ENCODE measurements at places on chromosomes 2 and 18. TPM values are rescaled to one million over a fixed set of nuclear protein-coding genes. Genes with fewer than 3 reads are reported as not detected.

DNA sequence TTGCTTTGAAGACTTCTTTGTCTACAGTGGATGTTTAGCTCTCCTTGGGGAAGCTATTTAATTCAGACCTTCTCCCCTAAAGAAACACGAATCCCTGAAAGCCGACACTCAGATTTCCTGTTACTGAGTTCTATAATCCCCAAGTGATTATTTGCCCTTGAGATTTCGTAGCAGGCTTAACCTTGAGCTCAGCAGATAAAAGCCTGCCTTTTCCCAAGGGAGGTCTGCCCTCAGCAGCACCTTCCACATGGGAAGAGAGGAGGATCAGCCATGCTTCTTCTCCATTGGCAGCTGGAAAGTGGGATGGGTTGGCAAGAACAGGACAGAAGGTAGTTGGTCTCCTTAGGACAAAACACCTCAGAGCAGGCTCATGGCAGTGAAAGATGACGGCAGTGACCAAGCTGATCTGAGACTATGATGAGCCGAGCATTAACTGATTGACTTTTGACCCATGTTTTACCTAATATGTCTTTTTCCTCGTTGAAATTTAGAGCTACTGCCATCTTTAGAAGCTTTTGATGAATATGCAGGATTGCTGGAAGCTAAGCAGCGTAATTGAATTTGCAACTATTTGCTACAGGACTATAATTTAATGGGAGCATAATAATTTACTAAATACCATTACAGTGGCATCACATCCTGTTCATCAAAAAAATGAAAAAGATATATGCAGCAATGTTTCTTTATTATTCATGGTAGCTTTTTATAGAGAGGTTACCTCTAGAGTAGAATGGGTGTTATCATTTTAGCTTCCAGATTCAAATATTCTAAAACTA, 511.1 kb upstream of the ID2 start:
- no peak for DNase-seq

Gene SNTG2
- 0.06 TPM for polyA plus RNA-seq

GRCh38 chr2:217858519-217859491, 144.0 kb downstream of the TNS1 start:
- peak; percentile 94 for DNase-seq

GRCh38 chr2:152858594-152859265, 140.3 kb downstream of the ARL6IP6 start:
- no peak for DNase-seq

Gene GALNT14
- 0.15 TPM for polyA plus RNA-seq

DNA sequence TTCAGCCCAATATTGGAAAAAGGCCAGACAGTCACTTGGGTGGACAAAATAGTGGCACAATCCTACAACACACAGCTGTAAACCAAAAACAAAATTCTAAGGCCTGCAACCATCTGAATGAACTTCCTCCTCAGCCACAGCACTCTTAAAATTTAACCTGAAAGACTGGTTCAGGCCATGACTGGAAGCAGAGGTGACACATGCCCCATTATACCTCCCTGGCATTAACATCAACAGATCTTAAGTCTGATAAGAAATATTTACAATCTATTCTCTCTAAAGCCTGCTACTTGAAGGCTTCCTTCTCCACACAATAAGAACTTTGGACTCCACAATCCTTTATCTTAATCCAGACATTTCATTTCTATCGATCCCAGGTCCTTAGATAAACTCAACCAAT, 192.4 kb upstream of the LRP1B start:
- no peak for DNase-seq

GRCh38 chr2:149009576-149010461, 28.7 kb upstream of the LYPD6B start:
- no peak for DNase-seq

DNA sequence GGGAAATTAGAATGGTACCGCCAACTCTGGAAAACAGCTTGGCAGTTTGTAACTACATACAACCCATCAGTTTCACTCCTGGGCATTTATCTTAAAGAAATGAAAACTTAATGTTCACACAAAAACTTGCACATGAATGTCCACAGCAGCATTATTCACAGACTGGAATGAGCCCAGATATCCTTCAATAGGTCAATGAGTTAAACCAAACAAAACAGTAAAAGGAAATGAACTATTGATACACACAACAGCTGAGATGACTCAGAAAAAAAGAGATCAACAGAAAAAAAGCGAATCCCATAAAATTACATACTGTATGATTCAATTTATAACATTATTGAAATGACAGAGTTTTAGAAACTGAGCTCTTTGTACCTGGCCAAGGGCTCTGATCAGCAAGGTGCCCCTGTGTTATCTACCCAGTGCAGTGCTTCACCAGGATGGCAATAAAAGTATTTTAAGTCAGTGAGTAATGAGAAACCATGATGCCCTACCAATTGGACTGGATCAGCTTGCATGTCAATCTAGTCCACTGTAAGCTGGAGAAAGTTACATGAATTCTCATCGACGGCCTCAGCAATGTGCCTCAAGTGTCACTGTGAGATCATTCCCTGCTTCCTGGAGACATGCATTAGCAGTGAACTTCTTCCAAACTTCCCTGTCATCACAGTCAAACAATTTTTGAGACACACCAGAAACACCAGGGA, 21.9 kb downstream of the TMEM237 start:
- DNase-seq, result no peak

Gene TMEFF2
- polyA plus RNA-seq, result 0.87 TPM

- DNase-seq, result peak; percentile 98
These were observed 18.7 kb upstream of the CCBE1 start for GRCh38 chr18:59715966-59716369.

DNA sequence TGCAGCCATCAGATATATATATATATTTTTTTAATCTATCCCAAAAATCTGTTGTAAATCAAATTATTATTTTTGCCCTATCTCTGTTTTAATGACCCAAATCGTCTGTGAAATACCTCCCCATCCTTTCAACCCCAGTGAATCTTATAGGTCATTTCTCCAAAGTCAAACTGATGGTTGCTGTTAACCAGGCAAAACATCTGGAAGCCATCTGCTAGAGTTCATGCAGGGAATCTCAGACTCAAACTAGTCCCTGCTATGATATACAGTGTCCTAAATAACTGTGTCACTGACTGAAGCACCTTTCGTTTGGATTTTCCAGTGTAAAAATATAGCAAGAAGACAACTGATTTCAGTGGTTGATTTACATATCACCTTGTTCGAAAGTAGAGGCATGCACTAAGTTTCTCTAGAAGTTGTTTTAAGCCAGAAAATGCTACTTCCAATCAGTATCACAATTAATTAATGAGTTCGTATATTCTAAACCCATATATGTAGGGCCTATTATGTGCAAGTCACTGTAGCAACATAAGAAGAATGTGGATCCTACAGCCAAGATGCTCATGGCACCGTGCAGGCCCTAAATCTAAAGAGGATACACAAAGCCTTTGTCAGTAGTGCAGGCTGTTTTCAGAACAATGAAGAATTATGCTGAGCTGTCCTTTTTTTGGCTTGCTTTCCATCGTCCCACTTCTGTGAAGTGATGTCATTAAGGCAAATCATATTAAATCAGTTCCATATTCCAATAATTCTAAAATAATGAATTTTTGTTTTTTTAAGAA, 566.0 kb downstream of the STK39 start:
- peak; percentile 18 for DNase-seq

DNA sequence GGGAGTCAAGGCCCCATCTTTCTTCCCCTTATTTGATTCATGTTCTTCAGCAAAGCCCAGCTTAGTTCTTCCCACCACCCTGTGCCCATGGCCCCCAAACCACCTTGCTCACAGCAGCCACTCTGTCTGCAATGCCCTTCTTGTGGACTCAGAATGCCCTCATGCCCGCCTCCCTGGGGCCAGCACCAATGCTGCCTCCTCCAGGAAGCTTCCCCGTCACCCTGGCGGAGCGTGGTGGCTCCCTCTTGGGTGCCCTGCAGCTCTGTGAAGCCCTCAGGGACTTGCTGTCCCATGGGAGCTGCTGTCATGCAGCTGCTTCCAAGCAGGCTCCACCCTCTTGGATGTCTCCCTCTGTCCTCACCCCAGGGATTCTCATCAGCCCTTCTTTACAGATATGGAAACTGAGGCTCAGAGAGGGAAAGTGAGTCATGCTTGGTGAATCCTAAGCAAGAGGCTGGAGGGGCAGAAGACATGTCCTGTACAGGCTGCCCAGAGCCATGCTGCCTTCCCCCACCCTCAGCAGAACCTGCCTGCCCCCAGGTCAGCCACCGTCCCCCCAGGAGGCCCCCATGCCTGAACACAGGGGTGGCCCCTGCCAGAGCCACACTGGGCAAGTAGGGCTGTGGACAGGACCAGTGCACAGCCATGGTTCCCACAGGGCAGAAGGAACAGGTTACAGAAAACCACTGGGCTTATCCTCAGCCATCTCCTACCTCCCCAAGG, 11.8 kb upstream of the DUSP2 start:
- DNase-seq, result no peak

- DNase-seq, result no peak
These were observed 30.6 kb downstream of the SCN3A start for GRCh38 chr2:165173215-165173614.

GRCh38 chr18:12283256-12283655, 24.8 kb upstream of the TUBB6 start:
- peak; percentile 73 for DNase-seq

GRCh38 chr18:13243363-13243762, 24.8 kb downstream of the LDLRAD4 start:
- DNase-seq, result no peak

DNA sequence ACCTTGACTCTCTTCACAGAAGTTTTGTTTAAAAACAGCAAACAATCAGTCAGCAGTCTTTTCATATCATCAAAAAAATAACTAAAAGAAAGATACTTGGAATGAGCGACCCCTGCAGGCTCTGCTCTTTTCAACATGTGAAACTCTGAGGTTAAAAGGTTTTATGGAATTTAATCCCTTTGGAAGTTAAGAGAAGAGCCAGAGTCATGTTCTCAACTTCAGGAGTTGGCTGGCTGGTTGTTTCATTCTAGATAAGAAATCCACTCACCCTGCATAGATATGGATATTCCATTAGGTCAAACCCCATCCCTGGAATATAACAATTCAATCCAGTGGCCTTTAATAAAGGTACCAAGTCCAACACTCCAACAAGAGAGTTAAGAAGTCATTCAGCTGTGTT, 115.6 kb upstream of the RMDN2 start:
- DNase-seq, result peak; percentile 77

GRCh38 chr2:37365669-37366068, 21.2 kb downstream of the QPCT start:
- DNase-seq, result peak; percentile 34

- DNase-seq, result peak; percentile 56
These were observed 2.9 kb upstream of the EPB41L3 start for GRCh38 chr18:5546660-5547059.

Gene RAB6C
- 0.05 TPM for polyA plus RNA-seq

- peak; percentile 26 for DNase-seq
These were observed 122.9 kb upstream of the UNC80 start for GRCh38 chr2:209648714-209649113.

Gene SLC4A5
- 0.19 TPM for polyA plus RNA-seq

Gene ABCG5
- polyA plus RNA-seq, result not detected
